Activated T-cell treated with anti-CD3 and anti-CD28 coated beads, Interleukin-2, amount 50 U/mL, for 72 hours (primary cell): ENCODE measurements at places on chromosomes 4 and X. TPM values are rescaled to one million over a fixed set of nuclear protein-coding genes. Genes with fewer than 3 reads are reported as not detected.

GRCh38 chrX:133461231-133461630 is 45.9 kb upstream of the GPC4 start:
- no peak for DNase-seq

- no peak for DNase-seq
These were observed 9.6 kb downstream of the ADGRG4 start for GRCh38 chrX:136310411-136310810.

GRCh38 chrX:41133551-41133950 is 48.3 kb downstream of the USP9X start:
- DNase-seq, result no peak

The KDR gene
- total RNA-seq, result not detected
